ENCODE measurements at places on chromosomes 5 and 9.

GRCh38 chr5:60594715-60595477 is 105.1 kb downstream of the DEPDC1B start:
- no peak for DNase-seq

DNA sequence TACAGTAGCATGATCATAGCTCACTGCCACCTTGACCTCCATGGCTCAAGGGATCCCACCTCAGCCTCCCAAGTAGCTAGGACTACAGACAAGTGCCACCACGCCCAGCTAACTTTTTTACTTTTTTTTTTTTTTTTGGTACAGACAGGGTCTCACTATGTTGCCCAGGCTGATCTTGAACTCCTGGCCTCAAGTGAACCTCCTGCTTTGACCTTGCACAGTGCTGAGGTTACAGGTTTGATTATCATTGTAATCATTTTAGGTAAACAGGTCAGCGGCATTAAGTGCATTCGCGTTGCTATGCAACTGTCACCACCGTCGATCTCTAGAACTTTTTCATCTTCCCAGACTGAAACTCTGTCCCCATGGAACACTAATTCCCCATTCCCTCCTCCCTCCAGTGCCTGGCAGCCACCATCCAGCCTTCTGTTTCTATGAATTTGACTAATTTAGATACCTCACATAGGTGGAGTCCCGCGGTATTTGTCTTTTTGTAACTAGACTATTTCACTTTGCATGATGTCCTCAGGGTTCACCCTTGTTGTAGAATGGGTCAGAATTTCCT is 5.8 kb upstream of the CARD19 start:
- no peak for DNase-seq

DNA sequence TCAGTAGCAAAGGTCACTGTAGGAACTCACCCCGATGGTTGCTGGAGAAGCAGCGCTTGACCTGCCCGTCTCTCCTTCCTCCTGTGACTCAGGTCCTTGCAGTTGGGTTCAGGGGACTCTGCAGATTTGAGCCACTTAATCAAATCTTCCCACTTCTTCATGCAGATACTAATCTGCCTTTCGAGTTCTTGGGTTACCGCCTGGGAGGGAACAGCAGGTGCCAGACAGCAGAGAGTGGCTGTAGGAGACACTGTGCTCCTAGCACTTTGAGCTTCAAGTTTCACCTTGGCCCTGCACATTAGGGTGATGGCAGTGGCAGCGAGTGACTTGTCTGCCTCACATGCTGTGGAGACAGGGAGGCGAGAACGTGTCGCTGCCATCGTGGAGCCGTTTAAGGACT is 478.3 kb downstream of the PSAT1 start:
- DNase-seq, result no peak

DNA sequence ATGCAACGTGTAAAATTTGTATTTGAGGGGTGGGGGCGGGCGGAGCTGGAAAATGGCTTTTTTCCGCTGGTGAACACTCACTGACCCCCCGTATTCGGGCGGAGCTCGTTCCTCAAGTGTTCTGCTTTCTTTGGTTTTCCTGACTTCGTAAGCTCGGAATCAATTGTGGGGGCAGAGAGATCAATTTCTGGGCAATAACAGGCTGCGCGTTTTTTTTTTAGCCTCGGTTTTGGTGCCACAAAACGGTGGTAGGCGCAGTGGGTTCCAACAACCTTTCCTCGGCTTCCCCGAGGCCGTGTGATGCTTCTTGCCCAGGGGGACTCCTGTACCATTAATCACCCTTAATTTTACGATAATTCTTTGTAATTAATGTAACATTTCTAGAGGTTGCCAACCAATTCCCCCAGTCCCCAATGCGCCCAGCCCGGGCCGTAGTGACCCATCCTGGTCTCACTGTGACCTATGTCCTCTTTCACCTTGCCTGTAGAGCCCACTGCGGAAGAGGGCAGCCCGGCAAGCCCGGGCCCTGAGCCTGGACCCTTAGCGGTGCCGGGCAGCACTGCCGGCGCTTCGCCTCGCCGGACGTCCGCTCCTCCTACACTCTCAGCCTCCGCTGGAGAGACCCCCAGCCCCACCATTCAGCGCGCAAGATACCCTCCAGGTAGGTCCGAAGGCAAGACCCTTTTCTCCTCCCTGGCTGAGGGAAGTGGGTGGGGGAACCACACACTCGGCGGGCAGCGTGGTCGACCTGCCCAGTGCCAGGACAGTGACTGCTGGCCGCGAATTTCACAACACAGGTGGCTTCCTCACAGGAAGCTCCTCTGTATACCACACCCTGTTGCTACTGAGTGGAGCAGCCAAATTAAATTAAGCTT is 3.7 kb downstream of the NR4A3 start:
- no peak for DNase-seq

- no peak for DNase-seq
These were observed 37.4 kb downstream of the CPEB4 start for GRCh38 chr5:173925449-173926071.

DNA sequence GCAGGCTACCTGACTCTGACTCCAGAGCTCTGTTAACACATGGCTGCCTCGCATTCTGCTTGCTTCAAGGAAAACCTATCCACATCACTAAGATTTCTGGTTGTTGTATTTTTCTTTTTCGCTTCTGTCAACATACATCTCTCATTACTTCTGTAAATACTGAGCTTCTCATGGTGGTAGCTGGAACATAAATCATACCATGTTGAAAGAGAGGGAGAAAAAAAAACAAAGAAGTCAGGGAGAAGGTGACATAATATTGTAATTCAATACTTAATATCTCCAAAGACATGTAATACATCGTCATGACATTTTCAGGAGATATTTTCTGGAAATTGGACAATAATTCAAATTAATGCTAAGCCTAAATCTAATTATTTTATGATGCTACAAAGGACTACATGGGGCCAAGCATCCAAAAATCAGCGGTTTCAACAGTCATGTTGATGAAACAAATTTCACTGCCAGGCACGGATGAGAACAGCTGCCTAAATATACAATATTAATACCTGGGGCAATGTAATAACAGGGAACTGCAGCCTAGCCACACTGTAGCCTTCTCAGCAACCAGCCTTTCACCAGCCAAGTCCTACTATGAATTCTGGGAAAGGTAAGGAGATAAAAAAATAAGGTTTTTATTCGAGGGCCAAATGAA is 332.0 kb downstream of the TRIM32 start:
- no peak for DNase-seq

- DNase-seq, result no peak
These were observed 15.3 kb downstream of the ZNF462 start for GRCh38 chr9:106878081-106878837.

- DNase-seq, result no peak
These were observed 28.6 kb downstream of the LSM11 start for GRCh38 chr5:157772127-157772526.

DNA sequence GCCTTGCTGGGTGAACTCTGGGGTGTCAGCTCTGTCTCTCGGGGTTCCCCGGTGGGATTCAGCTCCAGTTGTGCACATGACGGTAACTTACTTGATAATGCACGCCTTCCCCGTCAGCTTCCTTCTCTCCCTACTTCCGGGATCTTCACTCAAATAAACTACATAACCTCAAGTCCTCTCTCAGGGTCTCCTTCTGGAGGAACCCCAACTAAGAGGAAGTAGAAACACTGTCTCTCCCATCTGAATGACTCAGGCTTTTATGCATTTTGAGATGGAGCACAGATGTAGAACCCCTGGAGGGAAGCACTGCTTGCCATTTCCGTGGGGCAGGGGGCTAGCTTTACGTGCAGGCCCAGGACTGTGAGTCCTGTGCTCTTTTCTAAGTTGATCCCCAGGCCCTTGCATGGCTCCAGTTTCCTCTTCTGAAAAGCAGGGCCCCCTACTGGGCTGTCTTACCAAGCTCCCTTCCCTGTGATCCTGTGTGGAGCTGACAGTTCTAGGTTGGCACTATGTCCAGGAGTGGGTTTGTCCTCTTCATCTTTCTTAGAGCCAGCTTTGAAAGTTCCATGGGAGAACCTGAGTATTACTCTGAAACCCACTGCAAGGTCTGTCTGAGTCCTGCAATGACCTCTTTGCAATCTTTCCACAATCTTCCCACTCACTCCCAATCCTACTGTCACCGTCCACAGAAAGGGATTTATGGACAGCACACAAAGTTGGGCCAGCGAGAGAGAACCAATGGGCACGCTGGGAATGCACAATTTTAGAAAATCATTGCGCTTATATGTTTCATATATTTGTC is 17.7 kb downstream of the S1PR3 start:
- DNase-seq, result no peak

DNA sequence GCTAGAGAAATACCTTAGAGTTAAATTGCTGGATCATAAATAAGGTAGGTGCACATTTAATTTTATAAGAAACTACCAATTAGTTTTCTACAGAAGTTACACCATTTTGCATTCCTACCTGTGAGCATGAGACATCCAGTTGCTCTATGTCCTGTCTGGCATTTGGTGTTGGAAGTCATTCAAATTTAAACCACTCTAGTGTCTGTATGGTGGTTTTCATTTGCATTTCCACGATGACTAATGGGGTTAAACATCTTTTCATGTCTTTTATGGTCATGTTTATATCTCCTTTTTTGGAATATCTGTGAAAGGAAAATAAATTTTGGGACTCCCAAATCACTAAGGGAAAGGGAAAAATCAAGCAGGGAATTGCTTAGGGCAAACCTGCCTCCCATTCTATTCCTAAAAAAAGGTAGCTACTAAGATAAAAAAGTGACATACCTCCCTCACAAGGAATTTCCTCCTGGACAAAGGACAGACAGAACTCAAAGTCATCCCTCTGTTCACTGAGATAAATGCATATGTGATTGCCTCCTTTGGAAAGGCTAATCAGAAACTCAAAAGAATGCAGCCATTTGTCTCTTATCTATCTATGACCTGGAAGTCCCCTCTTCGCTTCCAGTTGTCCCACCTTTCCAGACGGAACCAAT is 31.6 kb upstream of the ADCY2 start:
- no peak for DNase-seq

DNA sequence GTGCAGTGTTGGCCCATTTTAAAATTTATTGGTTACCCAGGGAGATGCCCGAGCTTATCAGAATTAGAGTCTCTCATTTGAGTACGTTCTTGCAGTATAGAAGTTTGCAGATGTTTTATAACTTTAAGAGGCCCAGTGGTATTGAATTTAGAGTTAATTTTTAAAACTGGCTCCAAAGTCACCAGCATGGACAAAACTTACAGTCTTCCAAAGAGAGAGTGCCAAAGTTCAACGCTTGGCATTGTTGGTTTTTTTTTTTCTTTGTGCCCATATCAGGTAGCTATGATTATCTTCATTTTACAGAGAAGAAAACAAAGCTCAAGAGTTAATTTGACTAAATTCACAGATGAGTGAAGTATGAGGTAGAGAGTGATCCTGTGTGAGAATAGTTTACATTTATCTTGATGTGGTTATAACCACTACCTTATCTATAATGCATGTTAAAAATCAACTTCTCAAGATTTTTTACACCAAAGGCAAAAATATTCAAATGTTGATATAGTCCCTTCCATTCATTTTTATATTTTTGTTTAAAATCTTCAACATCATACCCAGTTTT is 273.7 kb upstream of the DMRT1 start:
- no peak for DNase-seq

DNA sequence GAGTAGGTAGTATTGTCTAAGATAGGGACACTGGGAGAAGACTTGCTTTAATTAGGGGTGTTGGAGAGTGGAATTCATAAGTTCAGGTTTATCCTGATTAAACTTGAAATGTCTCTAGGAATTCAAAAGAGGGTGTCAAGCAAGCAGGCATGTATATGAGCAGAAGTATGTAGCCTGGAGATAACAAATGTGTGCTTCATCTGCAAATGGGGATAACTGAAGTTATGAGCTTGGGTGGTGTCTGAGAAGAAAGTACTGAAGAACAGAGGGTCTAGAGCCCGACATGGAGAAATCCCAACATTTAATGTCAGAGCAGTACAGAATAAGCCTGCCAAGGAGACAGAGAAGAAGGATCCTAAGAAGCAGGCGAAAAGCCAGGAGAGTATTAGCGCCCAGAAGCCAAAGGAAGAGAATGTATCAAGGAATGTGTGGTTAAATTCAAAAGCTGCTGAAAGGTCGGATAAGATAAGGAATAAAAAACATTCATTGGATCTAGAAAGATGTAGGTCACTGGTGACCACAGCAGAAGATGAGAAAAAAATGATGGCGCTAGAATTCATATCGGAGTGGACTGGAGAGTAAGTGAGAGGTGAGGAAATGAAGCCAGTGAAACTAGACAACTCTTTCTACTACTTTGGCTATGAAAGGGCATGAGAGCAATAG is 401.5 kb upstream of the PIK3R1 start:
- no peak for DNase-seq

DNA sequence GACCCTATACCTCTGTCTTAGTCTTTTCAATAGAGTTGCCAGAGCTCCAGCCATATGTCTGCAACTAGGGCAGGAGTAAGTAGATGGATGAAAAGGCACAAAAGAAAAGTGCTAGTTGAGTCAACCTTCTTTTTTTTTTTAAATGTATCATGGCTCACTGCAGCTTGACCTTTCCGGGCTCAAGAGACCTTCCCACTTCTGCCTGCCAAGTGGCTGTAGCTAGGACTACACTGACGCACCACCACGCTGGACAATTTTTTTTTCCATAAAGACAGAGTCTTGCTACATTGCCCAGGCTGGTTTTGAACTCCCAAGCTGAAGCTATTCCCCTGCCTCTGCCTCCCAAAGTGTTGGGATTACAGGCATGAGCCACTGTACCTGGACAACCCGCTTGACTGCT is 27.3 kb downstream of the FOXE1 start:
- no peak for DNase-seq

All from activated naive CD8-positive, alpha-beta T cell treated with anti-CD3 and anti-CD28 coated beads, Interleukin-2, amount 50 U/mL, for 16 hours (primary cell).